ENCODE measurements at places on chromosomes 7 and 10.

DNA sequence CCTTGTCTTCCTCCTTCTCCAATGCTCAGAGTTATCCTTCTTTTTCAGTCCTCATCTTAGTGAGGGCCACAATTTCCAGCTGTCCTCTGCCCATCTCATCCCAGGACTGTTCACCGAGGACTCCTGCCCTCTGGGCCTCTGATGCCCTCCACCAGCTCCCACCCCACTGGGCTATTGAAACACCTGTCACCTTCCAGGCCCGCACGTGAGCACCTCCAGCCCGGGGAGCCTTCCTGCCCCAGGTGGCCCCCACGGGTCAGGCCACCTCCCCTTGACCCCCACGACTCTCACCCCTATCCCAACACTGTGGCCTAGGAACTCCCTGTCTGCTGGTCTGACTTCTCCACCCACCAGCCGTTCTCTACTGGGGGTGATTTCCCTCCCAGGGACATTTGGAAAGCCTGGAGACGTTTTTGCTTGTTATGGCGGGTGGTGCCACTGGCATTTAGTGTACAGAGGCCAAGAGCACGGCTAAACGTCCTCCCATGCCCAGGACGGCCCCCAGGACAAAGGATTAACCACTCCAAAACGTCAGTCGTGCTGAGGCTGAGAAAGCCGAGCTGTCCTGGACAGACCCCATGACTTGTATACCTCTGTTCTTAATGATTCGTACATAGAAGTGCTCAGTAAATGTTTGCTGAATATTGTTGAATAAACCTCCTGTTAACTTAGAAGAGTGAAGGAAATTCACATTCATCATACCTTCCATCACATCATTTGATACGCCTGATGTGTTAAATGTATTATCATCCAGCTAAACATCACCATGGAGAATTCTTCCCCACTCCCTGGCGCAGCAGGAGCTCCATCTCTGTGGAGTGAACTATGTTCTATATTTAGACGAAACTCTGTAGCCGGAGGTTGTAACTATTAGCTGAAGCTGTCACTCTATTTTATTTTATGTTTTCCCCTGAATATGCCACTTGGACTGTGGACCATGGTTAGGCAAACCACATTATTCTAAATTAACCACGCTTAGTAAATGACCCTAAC, 270.1 kb upstream of the SHH start:
- H3K36me3 ChIP-seq, result no peaks in the 10 kb centered on the region
- H3K27me3 ChIP-seq, result no peaks in the 10 kb centered on the region
- no peaks in the 10 kb centered on the region for H3K4me1 ChIP-seq

- H3K36me3 ChIP-seq, result no peaks in the 10 kb centered on the region
- H3K27me3 ChIP-seq, result no peaks in the 10 kb centered on the region
- DNase-seq, result no peak
These were observed 1098.5 kb upstream of the LRRTM3 start for GRCh38 chr10:65827359-65827758.

DNA sequence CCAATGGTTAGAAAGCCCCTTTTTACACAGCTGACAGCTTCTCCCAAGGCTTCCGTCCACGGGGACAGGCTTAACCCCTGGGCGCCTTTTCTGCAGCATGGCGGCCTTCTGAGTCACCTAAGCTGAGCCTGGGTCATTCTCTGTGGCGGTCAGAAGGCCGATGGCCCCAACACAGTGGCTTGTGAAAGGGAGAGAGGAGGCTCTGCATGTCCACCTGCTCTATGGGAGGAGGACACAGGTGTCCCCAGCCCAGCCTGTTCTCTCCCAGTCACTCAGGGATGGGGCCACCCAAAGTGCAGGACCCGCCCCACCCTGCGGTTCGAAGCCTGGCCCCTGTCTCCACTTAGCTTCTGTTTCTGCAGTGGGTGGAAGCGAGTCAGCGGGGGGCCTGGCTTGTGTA, 20.4 kb upstream of the TTYH3 start:
- no peak for DNase-seq
- no peaks in the 10 kb centered on the region for H3K36me3 ChIP-seq
- H3K4me1 ChIP-seq, result peaks cover 52% of the 10 kb centered on the region
- no peaks in the 10 kb centered on the region for H3K27me3 ChIP-seq

GRCh38 chr7:41478187-41478586, 224.7 kb downstream of the INHBA start:
- DNase-seq, result no peak
- no peaks in the 10 kb centered on the region for H3K4me1 ChIP-seq
- H3K27ac ChIP-seq, result no peak overlapping the region
- no peaks in the 10 kb centered on the region for H3K36me3 ChIP-seq
- no peak overlapping the region for H3K4me3 ChIP-seq

DNA sequence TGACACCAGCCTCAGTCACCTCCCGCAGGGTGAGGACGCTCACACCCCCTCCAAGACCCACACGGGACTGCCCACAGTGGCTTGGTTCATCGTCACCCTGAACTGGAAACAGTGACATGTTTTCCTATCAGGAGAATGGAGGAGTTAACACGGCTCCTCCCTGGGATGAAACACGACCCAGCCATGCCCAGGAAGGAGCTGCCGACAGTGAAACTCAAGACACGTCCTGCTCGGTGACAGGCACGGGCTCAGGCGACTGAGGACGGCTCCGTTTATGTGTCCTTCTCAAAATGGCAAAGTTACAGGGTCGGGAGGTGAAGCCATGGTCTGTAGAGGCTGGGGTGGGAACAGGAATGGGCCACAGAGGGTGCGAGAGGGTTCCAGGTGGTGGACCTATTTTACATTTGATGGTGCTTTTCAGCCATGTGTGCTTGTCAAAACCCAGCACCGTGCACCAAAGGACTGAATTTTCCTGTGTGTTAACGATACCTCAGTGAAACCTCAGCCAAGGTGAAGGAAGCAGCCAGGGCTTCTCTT, 272.4 kb downstream of the ADARB2 start:
- no peaks in the 10 kb centered on the region for H3K4me1 ChIP-seq
- peaks cover 10% of the 10 kb centered on the region for H3K27me3 ChIP-seq
- H3K27ac ChIP-seq, result no peak overlapping the region
- no peaks in the 10 kb centered on the region for H3K36me3 ChIP-seq
- DNase-seq, result no peak

DNA sequence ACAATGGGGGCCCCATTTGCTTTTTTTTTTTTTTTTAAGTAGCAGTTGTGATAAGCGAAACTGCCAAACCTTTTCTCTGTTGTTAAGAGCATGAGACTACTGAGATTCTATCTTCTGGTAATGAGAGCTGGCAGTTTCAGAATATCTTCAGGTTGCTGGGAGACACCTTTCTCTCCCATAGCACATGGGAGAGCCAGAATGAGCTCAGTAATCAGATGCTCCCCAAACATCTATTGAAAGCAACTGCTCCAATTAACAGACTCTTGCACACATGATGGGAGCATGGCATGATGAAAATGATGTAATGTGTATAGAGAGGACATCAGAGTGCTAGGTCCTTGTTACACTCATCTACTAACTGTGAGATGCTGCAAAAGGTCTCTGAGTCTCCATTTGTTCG, 18.8 kb downstream of the MYO3A start:
- no peaks in the 10 kb centered on the region for H3K4me1 ChIP-seq
- no peak for DNase-seq
- H3K27me3 ChIP-seq, result no peaks in the 10 kb centered on the region
- peaks cover 8% of the 10 kb centered on the region for H3K36me3 ChIP-seq

DNA sequence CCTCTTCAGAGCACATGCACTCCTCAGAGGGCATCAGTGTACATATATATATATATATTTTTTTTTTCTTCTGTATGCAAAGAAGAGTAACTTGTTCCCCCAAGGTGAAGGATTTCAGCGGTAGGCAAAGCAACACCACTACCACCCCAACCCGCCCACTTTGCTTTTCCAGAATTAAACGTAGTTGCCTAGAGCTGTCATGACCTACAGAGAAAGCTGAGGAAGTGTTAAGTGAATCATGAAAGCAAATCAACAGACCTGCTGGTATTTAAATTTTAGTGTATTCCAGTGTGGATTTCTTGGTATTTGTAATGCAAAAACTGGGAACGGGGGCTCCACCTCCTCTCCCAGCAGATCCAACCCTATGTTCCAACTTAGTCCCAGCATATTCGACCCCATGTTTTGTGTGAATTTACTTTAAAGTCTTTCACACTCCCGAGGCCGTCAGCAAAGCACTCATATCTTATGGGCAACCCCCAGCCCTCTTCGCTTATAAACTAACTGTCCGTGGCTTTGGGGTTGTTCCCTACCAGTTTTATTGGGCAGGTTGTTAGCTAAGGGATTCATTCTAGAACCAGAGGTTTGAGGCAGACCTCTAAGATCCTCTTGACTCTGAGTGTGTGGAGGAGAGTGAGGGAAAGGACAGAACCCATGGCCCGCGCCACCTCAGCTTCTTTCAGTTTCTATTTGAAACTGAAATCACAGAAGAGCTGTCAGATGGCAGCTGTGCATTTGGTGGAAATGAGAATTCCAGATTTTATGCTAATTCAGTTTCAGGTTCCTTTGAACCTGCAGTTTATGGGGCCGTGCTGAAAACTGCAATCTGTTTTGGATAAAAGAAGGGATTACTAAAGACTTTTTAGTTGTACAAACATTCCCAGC, 450.2 kb upstream of the GALNT17 start:
- no peaks in the 10 kb centered on the region for H3K36me3 ChIP-seq
- H3K4me1 ChIP-seq, result peaks cover 7% of the 10 kb centered on the region
- DNase-seq, result no peak
- H3K27me3 ChIP-seq, result no peaks in the 10 kb centered on the region
- H3K27ac ChIP-seq, result no peak overlapping the region
- H3K4me3 ChIP-seq, result no peak overlapping the region
